Muscle of back (tissue), 13 donors: ENCODE measurements at places on chromosomes 4 and X. TPM values are rescaled to one million over a fixed set of nuclear protein-coding genes. Genes with fewer than 3 reads are reported as not detected.

DNA sequence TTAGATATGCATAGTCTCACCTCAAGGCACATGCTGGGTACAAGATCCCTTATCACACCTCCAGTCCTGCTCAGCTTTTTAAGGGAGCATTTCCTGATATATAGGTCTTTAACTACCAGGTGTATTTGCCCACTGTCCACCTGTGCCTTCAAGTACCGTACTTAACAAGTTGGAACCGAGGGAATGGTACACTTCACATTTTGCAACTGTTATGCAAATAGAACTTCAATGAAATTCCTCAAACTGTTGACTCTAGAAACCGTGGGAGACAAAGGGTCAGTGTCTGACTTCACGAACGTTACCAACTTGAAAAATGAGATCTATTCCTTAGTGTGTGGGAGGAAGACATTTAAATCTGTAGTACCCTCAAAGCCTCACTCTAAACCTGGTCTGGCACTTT, 5.2 kb downstream of the TRIM2 start:
- no peak for DNase-seq

- DNase-seq, result peak; percentile 0
Observed at GRCh38 chr4:6493658-6494304, 21.4 kb upstream of the PPP2R2C start.

- no peak for DNase-seq
Observed at GRCh38 chr4:169815606-169816005, 57.9 kb upstream of the HPF1 start.

DNA sequence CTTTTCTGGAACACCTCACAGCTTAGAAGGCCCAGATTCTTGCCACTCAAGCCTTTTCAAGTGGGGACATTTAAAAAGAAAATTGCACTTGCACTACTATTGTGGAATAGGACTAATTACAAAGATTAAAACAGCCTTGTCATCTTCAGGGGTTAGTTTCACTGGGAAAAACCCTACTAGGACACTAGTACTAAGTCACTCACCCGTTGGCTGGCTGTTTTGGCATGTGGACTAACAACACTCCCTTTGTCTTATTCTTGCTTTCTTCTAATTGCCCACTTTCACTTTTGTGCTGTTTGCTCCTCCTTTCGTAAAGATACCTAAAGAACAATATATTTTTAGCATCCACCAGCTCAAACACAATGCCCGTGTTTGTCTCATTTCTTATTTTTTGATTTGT, 200.9 kb upstream of the MID1 start:
- no peak for DNase-seq

DNA sequence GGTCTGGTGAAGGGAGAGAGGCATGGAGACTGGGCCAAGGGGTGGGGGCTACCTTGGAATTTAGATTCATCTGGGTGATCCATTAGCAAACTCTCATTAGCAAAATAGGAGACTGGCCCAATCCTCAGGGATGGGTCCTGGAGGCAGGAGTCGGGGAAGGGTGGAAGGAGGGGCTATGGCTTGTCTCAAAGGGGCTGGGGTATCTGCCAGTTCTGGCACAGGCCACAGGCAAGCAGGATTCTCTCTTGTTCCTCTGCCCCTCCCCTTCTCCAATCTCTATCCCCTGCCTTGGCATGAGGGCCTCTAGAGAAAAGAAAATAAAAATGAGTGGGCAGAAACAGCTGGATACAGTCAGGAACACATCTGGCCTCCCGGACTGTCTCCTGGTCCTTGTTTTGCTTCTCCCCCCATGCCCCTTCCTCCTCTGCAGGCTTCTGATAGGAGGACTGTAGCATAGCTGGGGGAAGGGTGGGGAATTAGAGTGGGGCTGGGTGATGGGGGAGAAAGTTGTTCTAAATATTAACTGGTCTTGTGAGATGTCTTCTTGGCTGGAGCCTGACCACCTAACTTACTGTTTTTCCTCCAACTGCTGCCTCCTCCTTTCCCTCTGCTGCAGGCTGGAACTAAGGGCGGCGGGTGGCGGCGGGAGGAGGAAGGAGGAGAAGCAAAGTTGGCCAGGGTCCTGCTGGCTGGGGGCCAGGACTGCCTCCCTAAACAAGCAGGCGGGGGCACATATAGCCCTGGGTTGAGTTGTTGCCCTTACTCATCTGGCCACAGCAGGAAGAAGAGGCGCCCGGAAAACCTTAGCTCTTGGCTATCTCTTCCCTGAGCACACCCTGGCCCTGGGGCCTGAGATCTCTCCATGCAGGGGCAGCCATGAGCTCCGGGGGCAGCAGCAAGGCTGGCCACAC, 53.3 kb upstream of the LAS1L start:
- peak; percentile 74 for DNase-seq

DNA sequence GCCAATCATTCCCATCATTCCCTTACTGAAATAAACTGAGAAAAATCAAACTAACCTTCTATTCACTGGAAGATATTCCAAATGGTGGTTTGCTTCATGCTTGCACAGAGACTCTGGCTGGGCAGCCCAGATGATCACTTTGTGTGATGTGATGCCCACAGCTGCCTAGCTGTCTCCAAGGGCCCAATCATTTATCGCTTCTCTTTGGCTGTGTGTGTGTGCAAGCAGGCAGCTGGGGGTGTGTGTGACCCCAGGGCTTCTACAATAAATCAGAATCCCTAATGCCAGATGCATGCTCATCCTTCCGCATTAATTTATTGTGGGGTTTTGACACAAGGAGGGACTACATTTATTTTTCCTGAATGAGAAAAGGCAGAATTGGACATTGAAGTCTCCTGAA, 140.1 kb upstream of the NDP start:
- DNase-seq, result no peak

DNA sequence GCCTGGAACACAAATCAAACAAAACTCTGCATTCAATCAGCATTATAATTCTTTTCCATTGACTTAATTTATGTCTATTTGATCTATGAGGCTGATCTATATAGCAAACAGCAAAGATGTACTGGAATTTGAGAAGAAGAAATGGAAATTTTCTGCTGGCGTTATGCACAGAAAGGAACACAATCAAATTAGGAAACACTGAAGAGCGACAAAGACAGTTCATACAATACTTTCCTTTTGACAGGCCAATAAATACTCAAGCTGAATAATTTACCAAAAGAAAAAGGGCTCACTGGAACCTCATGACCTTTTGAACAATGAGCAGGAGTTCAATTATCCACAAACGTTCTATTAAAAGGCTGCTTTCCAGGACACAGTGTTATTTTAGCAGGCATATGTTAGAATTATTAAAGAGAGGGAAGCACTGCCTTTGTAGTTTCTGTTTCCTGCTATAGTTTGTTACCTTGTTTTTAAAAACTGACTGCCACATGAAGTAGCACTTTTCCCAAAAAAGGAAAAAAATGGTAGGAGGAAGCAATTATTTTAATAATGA, 8.1 kb downstream of the PDHA2 start:
- no peak for DNase-seq

- DNase-seq, result no peak
Observed at GRCh38 chr4:96186593-96186992, 346.7 kb downstream of the PDHA2 start.

DNA sequence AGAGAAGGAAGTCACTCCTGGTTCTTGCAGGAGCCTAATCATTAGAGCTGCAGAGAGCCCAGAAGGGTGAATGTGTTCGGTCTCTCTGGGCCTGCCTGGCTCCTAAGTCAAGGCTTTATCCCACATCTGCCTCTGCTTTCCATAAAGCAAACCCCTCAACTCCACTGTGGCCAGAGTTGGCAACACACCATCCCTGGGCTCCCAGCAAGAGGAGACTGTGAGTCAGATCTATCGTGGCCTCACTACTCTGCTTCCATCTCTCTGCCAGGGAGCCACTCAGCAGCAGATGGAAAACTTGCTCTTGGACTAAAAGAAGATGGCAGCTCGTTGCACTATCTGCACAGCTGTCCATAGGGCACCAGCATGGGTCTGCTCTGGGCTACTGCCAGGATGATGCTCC, 348.2 kb downstream of the FBXW7 start:
- DNase-seq, result no peak

- DNase-seq, result no peak
Observed at GRCh38 chrX:45401923-45402322, 201.2 kb upstream of the DIPK2B start.

GRCh38 chrX:112051576-112051975, 31.0 kb downstream of the TRPC5 start:
- no peak for DNase-seq

- no peak for DNase-seq
Observed at GRCh38 chr4:159003420-159004253, 99.2 kb upstream of the RAPGEF2 start.

DNA sequence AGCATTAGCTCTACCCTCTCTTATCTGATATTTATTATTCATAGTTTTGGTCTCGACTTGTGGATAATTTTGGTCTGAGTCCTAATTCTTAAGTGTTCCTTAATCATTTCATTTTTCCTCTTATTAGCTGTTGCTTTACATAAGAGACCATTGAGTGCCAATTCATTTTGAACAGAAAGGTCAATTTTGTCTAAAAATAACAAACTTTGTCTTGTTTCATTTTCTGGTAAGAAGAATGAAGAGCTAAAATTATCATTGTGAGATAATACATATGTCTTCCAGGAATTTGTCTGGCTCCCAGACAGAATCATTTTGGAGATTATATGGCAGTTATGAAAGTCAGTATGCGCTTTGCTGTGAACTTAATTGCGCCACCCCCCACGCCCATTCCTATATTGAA, 1471.8 kb downstream of the PCDH7 start:
- DNase-seq, result peak; percentile 32

GRCh38 chr4:32207456-32207855, 1487.3 kb downstream of the PCDH7 start:
- DNase-seq, result no peak

DNA sequence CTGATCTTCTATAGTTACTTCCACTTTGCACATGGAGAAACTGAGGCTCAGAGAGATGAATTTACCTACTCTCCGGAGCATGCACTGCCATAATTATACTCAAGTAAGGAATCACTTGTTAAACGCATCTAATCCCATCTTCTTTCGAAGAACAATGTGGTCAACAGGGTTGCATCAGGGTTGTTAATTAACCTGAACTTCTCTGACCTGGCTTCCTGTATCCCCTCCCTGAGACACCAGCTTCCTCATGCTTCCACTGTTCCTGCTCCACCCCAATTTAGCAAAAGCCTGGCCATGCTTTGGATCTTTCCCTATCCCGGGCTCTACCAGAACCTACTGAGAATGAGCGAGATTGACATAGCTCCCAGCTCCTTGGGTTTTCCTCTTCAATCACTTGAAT, 136.7 kb downstream of the SMIM20 start:
- no peak for DNase-seq

- no peak for DNase-seq
Observed at GRCh38 chr4:186953599-186954260, 230.1 kb upstream of the FAT1 start.

GRCh38 chr4:24734511-24734910, 60.9 kb upstream of the SOD3 start:
- DNase-seq, result no peak

DNA sequence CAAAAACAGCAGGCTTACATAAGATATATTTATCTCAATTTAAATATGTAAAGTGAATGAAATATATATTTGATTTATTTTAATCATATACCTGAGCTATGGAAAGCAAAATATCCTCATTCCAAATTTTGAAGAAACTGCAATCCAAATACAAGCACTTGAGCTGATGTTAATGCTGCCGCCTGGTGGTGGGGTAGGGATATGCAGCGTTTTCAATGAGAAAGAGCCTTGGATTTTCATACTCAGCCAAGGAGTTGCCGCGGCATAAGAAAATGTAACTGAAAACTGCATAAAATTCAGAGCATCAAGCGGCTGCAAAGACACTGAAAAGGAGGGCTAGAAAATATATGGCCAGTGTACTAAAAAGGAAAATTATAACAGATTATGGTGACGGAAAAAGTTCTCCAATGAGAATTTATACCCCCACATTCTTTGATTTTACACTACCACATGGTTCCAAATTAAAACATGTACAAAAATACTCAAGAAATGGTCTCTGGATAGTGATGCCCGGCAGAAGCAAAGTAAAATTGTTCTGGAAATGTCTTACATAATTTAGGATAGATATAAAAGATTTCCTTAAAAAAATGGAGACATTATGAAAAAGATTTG, 660.3 kb upstream of the PITX2 start:
- DNase-seq, result peak; percentile 6

DNA sequence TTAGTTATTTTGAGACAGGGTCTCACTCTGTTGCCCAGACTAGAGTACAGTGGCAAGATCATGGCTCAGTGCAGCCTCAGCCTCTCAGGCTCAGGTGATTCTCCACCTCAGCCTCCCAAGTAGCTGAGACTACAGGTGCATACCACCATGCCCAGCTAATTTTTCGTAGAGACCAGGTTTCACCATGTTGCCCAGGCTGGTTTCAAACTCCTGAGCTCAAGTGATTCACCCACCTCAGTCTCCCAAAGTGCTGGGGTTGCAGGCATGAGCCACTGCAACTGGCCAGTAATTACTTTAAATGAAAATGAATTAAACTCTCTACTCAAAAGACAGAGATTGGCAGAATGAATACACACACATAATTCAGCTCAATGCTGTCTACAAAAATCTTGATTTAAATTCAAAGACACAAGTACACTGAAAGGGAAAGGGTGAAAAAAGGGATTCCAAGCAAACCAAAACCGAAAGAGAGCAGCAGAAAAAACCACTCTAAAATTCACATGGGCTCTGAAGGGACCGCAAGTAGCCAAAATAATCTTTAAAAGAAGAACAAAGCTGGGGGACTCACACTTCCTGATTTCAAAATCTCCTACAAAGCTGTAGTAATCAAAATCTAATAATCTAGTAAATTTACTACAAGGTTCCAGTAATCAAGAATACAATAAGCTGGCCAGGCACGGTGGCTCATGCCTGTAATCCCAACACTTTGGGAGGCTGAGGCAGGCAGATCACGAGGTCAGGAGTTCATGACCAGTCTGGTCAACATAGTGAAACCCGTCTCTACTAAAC, 11.8 kb upstream of the SPON2 start:
- DNase-seq, result no peak

DNA sequence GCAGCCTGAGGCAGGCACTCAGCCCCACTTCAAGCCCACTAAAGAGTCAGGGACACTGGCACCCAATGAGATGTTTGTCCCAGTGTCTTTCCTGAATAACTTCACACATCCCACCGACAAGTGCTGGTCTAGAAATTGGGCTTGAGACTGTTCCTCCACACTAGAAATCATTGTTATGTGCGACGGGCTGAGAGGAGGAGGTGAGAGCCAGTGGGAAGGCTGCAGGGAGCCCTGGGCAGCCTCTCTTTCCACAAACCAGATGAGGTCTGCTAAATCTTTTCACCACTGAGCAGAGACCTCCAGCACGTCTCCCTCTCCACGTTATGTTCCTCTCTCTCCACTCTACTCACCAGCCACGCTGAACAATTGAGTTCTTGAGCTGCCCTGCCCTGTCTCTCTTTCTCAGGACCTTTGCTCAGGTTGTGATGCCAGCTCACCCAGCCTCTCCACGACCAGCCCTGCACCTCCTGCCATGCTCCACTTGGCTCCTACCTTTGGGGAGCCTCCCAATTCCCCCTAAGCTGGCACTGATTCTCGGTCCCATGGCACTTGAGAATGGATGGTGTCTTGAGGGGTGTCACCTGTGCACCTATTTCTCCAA, 8.4 kb downstream of the SCD5 start:
- DNase-seq, result no peak

The KLHL4 gene
- 7.9 TPM for polyA plus RNA-seq

The MSL3 gene
- 26.2 TPM for polyA plus RNA-seq

The GAGE12H gene
- polyA plus RNA-seq, result not detected

The FABP2 gene
- polyA plus RNA-seq, result not detected

The GYPB gene
- 10.1 TPM for polyA plus RNA-seq

The PNMA5 gene
- polyA plus RNA-seq, result not detected

The DRD5 gene
- 0.27 TPM for polyA plus RNA-seq

The GRIA2 gene
- polyA plus RNA-seq, result 5.3 TPM

The ATP2B3 gene
- 0.50 TPM for polyA plus RNA-seq

The GAGE2A gene
- polyA plus RNA-seq, result not detected

The MUC7 gene
- polyA plus RNA-seq, result not detected

The CC2D2A gene
- polyA plus RNA-seq, result 13.9 TPM

The YY2 gene
- polyA plus RNA-seq, result 1.1 TPM

The P2RY4 gene
- 0.16 TPM for polyA plus RNA-seq
